GM06990 (cell line): ENCODE measurements at places on chromosomes 13 and 19.

- no peak for DNase-seq
These were observed 19.0 kb upstream of the PLPP2 start for GRCh38 chr19:310141-310651.

DNA sequence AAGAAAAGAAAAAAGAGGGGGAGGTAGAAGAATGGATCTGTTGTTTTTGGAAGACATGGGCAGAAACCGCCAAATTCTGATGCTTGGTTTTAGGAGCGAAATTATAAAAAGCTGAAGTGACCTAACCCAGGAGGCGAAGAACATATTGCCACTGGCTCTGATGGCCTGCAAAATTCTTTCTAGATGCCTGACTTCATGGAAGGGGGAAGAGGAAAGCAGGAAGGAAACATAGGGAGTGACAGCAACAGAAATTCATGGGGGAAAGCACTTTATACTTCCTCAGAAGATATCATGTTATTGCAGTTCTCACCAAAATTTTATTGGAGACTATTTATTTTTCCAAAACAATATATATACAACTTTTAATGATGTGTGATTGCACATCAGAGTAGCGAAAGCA, 213.5 kb downstream of the DLEU7 start:
- DNase-seq, result no peak

- no peak for DNase-seq
These were observed 16.7 kb upstream of the RXFP2 start for GRCh38 chr13:31722673-31723072.

- no peak for DNase-seq
These were observed 8.5 kb downstream of the MIER2 start for GRCh38 chr19:336067-336614.

DNA sequence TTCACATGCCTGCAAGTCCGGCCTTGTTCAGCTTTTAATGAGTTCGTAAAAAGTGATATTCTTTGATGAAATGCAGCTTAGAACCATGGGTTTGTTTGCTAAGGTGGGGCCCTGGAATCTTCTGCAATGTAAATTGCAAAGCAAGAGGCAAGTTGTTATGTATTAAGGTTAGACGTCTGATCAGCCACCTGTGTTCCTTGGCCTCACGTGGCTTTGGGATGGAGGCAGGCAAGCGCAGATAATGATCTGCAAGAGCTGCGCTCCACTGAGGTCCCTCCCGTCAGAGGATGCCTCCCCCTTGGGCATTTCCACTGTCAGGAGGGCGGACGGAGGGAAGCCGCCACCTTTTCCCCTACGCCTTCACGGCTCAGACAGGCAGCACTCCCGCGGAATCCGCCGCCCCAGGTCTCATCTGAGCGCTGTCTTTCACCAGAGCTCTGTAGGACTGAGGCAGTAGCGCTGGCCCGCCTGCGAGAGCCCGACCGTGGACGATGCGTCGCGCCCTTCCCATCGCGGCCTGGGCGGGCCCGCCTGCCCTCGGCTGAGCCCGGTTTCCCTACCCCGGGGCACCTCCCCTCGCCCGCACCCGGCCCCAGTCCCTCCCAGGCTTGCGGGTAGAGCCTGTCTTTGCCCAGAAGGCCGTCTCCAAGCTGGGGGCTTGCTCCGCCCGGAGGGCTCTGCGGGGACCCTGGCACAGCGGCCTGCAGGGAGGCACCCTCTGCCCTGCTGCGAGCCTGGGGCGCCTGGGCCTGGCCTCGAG, 110.9 kb downstream of the CRYL1 start:
- no peak for DNase-seq

DNA sequence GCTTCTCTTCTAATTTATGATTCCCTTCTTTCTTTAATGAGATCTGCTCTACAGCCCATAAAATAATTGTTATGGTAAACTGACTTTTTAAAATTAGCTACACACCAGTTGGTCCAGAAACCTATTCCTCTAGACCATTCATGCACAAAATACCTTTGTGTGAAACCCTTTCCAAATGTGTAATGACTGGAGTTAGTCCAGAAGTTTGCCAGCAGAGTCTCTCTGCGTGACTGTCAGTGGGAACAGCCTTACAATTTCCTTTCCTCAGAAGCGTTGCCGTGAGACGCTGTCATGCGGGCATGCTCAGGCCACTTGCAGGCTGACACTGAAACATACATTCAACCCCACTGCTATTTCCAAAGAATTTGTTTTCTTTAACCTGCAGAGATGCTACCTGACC, 965.2 kb downstream of the PCDH9 start:
- DNase-seq, result no peak

- DNase-seq, result no peak
These were observed 89.2 kb downstream of the KCNRG start for GRCh38 chr13:50104493-50104892.

DNA sequence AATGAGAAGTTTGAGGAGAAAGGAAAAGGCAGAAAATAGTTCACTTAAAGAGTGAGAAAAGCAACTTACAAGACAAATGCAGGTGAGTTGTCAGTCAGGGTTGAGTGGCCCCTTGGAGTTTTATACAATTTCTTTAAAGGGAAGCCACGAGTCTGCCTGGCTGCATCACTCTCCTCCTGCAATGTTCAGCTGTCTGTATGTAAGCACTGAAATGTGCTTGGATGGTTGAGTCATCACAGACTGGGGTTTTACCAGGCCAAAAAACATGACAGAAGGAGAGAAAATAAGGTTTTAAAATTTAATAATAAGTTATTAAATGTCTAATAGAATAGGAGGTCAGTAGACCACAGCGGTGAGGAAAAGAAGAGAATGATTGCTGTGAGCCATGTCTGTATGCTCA, 51.0 kb upstream of the FGF14 start:
- no peak for DNase-seq

- no peak for DNase-seq
These were observed 2.6 kb downstream of the GRIK5 start for GRCh38 chr19:42067315-42067888.

DNA sequence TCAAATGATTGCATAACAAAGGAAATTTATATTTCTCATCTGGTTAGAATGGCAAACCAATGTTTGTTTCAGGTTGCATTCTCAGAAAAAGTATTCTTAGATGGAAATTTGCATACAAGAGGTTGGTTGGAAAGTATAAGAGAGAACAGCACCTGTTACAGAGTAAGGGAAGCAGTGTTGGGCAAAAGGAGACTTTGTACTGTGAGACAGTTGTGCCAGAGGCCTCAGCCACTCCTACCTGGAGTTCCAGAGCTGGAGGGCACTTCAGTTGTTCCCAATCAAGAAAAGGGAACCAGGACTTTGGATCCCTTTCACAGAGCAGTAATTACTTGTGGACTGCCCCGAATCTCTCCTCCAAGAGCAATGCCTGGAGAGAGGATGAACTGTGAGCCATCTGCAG, 81.8 kb downstream of the SPRY2 start:
- peak; percentile 28 for DNase-seq

DNA sequence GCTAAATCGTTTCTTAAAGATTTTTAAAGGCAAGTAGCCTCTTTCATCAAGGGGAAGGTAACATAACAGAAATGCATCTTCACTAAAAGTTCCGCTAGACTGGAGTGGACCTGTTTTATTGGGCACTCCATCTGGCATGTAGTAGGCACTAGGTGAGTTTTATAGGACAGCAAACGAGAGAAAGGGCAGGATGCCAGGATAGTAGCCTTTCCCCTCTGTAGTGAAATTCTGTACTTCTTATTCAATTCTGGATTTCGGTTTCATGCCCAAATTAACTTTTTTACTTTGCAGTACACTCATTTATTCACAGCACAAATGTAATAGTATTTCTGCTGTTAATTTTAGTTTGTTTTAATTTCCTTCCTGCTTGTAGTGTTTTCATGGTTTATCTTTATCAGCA, 45.2 kb downstream of the GPR180 start:
- DNase-seq, result peak; percentile 11
